ENCODE measurements at places on chromosomes 5 and 9. TPM values are rescaled to one million over a fixed set of nuclear protein-coding genes. Genes with fewer than 3 reads are reported as not detected.

HMMR gene
- total RNA-seq, result 5.0 TPM

SPAAR gene
- 1.1 TPM for total RNA-seq

SMIM33 gene
- total RNA-seq, result not detected

ARAP3 gene
- 3.6 TPM for total RNA-seq

DNA sequence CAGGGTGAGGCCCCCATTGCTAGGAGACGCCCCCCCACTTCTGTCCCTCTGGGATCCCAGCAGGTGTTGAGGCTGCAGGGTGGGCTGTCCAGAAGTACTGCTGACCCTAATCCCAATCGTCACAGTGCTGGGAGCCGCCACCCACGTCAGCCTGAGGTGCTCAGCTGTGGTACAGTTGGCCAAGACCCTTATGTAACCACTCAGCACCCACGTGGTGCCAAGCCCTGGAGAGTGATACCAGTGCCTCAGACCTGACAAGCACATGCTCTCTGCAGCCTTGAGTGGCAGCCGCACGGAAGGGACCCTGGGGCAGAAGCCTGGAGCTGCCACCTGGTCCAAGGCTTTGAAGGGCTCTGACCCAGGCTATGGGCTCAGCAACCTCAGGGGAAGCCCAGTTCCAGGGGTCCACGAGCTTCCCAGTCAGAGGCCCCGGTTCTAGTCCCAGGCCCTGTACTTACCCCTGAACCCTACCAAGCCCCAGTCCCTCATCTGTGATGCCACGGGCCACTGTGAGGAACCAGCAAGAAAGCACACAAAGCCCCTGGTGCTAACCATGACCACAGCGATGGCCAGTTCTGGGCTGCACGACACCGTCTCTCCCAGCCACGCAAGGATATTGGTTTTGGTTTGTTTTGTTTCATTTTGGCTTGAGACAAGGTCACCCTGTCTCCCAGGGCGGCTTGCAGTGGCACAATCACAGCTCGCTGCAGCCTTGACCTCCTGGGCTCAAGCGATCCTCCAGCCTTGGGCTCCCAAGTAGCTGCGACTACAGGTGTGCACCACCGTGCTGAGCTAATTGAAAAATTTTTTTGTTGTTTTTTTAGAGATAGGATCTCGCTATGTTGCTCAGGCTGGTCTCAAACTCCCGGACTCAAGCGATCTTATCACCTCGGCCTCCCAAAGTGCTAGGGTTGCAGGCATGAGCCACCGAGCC is 50.7 kb downstream of the DBH start:
- no peak overlapping the region for H3K27ac ChIP-seq
- no peak for DNase-seq
- no peaks in the 10 kb centered on the region for H3K27me3 ChIP-seq
- no peak overlapping the region for H3K4me3 ChIP-seq
- H3K36me3 ChIP-seq, result no peaks in the 10 kb centered on the region

GRCh38 chr5:76642390-76643040 is 19.3 kb upstream of the F2RL2 start:
- no peaks in the 10 kb centered on the region for H3K4me1 ChIP-seq
- H3K36me3 ChIP-seq, result no peaks in the 10 kb centered on the region
- no peak overlapping the region for H3K27ac ChIP-seq
- DNase-seq, result no peak

DNA sequence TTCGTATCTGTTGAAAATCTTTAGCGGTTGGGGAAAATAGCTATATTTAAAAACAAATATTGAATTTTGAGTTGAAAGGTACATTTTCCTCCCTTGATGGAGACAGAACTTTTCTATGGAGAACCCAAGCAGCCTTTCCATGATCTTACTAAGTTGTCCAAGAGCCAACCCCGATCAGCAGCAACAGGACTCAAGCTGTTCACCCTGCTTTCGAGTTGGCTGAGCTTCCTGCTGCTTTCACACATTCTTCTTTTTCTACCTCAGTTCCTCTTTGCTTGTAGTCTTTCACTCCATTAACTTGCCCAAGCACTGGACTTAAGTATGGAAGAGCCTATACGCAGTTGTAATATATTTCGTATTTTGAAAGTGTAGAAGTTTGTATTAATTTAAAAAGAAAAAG is 59.4 kb downstream of the IL6ST start:
- no peaks in the 10 kb centered on the region for H3K27me3 ChIP-seq
- H3K27ac ChIP-seq, result no peak overlapping the region
- H3K4me3 ChIP-seq, result no peak overlapping the region

DNA sequence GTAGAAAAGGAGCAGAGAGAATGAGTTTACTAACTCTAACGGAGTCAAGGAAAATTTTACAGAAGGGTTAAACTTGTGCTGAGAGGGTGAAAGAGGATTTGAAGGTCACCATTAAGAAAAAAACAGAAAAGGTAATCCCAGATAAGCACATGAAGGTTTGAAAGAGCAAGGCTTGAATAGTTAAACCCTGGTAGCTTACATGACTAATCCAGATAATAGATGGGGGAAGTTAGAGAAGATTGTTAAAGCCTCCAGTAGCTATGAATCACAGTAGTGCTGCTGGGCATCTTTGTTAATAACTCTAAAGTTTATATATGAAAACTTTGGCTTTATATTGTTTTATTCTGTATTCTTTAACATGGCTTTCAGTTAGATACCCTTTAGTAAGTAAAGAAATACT is 354.5 kb upstream of the FTMT start:
- H3K27ac ChIP-seq, result no peak overlapping the region
- H3K4me1 ChIP-seq, result no peaks in the 10 kb centered on the region
- H3K4me3 ChIP-seq, result no peak overlapping the region
- no peaks in the 10 kb centered on the region for H3K27me3 ChIP-seq

- H3K36me3 ChIP-seq, result no peaks in the 10 kb centered on the region
- no peaks in the 10 kb centered on the region for H3K27me3 ChIP-seq
- no peak overlapping the region for H3K4me3 ChIP-seq
- no peak for DNase-seq
Measured at GRCh38 chr5:39519566-39520231, 94.9 kb upstream of the DAB2 start.

Data from esophagus squamous epithelium (tissue), 5 donors.